ENCODE measurements at places on chromosomes 2 and 18. TPM values are rescaled to one million over a fixed set of nuclear protein-coding genes. Genes with fewer than 3 reads are reported as not detected.

The CYTIP gene
- total RNA-seq: 15.8 TPM

GRCh38 chr2:163794635-163795034 is 58.8 kb upstream of the FIGN start:
- DNase-seq: no peak

DNA sequence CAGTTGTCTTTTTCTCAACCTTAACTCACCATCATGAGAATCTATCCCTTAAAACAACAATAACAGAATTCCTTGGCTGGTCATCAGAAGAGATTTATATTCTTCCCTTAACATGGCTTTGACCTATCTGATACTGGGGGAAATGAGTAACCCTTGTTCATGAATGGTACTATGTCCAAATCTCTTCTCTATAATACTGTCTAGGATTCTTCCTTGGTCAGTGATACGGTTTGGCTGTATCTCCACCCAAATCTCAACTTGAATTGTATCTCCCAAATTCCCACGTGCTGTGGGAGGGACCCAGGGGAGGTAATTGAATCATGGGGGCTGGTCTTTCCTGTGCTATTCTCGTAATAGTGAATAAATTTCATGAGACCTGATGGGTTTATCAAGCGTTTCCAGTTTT is 282.0 kb upstream of the SIX2 start:
- no peak for DNase-seq

DNA sequence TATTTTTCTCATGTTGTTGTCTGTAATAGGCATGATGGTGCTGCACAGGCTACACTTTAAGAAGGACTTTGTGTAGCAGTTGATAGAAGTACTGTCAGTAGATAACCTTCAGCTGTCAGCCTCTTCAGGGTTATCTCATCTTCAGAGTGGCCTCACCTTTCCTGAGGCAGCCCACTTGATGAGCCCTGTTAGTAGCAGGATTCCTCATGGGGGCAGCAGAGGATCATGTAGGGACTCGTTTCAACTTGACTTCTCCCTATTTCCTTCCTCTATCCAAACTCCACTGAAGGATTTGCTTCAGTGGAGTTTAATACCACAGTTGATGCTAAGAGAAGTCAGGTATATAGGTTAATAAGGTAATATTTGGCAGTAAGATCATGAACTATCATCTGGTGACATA is 530.3 kb upstream of the FSIP2 start:
- no peak for DNase-seq

GRCh38 chr2:46982351-46983064 is 66.9 kb upstream of the MCFD2 start:
- DNase-seq: no peak

- peak; percentile 37 for DNase-seq
Measured at GRCh38 chr2:127683757-127684156, 8.4 kb upstream of the LIMS2 start.

DNA sequence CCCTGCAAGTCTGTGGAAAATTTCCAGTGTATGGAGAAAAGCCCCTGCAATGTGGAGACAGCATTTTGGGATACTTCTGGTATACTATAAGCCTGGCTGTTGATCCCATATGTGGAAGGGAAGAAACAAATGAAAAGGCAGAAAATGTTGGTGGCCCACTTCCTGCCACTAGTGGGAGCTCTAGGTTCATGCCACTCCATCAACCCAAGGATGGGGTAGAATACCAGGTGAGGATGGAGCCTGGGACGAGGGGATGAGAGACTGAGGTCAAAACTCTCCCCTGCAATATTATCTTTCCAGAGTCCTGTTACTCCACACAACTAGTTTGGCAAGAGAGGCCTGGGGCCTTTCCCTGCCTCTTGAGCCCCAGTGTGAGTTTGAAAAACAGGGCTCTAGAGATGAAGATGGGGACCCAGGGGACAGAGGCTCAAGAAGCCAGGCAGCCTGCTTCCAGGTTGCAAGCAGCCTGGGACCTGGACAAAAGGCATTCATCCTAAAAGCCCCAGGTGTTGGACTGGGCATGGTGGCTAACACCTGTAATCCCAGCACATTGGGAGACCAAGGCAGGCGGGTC is 31.9 kb downstream of the BMP10 start:
- no peak for DNase-seq

DNA sequence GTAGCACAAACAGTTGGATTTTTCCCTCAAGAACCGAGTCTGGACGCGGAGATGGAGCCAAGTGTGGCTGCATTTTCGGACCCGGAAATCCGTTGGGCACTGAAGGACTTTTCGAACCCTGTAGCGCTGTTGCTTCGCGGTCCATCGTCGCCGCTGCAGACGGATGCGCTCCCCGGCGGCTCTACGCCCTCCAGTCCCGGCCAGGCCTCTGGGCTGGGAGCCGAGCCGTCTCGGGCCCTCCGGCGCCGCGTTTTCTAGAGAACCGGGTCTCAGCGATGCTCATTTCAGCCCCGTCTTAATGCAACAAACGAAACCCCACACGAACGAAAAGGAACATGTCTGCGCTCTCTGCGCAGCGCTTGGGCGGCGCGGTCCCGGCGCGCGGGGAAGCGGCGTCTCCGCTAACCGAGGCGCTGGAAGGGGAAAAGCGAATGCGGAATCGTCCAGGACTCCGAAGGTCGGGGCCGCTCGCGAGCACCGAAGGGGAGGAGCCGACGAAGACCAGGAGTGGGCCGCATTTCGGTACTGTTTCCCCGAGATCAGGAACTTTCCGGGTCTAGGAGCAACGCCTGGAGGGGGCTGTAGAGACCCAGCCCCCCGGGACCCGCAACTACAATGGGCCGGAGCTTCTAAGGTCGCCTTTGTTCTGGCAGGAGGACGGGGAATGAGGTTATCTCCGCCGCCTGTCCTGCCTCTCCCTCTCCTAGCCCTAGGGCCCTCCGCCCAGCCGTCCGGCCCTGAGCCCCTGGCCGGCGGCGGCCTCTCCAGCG is 3.2 kb downstream of the EMX1 start:
- no peak for DNase-seq

- no peak for DNase-seq
Measured at GRCh38 chr18:26909599-26910290, 44.2 kb upstream of the AQP4 start.

DNA sequence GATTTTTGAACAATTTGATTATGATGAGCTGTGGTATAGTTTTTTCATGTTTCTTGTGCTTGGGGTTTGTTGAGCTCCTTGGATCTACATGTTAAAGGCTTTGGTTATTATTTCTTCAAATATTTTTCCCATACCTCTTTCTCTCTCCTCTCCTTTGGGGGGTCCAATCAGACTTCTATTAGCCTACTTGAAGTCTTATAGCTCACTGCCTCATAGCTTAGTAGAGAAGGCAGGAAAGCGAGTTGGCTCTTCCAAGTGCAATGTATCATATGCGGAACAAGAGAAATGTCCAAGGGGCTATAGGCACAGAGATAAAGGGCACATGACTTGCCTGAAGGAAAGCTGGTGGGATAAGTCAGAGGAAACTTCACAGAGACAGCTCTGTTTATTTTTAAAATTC is 14.1 kb upstream of the FABP1 start:
- no peak for DNase-seq

- no peak for DNase-seq
Measured at GRCh38 chr2:181164699-181165098, 184.3 kb downstream of the UBE2E3 start.

DNA sequence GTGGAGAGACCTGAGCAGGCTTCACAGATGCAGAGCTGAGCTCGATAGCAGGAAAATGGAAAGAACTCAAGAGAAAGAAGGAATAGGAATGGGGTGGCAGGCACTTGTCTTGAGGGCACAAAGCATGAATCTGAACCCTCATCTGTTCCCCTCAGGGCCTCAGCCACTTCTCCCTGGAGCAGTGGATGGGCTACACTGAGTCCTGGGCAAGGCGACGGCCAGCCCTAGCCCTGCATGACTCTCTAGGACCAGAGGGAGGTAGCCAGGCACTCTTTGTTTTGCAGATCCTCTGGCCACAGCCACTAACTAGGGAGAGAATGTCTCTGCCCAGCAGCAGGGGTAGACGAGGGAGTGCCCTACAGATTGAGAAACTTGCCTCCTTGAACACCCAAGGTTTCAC is 3.4 kb upstream of the TEX51 start:
- no peak for DNase-seq

The PARD6G gene
- total RNA-seq: 26.4 TPM

GRCh38 chr2:208025814-208026184 is 472 bp upstream of the PLEKHM3 start:
- DNase-seq: no peak

DNA sequence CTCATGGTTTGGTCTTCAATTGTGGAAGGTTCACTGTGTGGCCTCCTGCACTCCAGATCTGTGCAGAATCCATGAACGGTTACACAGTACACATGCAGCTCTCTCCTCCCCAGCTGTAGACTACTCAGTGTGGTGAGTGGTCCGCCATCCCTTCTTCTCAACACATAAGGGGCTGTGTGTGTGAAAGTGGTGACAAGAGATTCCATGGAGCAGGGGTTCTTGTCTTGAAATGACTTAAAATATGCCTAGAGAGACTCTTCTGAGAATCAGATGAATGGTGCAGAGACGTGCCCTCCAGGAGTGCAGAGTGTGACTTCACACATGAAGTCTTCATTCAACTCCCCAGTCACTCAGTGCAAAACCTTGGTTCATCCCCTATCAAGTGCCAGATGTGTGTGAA is 151.0 kb upstream of the COPS8 start:
- no peak for DNase-seq

- DNase-seq: no peak
Measured at GRCh38 chr2:163479599-163479998, 256.2 kb downstream of the FIGN start.

The GALNT14 gene
- total RNA-seq: 7.0 TPM

GRCh38 chr2:180367815-180368214 is 360.7 kb upstream of the CWC22 start:
- no peak for DNase-seq

DNA sequence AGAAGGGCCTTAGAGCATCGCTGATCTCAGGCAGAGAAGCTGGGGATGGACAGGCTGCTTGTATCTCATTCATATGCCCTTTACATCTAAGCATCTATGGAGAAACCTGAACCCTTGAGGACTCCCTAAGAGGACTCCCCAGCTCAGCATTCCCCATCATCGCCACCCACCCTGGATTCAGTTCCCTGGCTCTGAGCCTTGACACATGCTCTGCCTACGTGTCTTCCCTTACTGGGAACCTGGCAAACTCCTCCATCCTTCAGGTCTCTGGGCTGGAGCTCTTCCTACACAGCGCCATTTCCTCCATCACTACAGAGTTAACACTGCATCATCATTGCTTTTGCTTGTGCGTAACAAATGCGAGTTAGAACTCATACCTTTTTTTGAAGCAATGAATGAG is 31.2 kb upstream of the OTOF start:
- no peak for DNase-seq

GRCh38 chr2:229244975-229245374 is 26.1 kb downstream of the PID1 start:
- DNase-seq: no peak

The SIGLEC15 gene
- total RNA-seq: 8.4 TPM

GRCh38 chr2:189221811-189222467 is 42.4 kb upstream of the COL5A2 start:
- DNase-seq: no peak

DNA sequence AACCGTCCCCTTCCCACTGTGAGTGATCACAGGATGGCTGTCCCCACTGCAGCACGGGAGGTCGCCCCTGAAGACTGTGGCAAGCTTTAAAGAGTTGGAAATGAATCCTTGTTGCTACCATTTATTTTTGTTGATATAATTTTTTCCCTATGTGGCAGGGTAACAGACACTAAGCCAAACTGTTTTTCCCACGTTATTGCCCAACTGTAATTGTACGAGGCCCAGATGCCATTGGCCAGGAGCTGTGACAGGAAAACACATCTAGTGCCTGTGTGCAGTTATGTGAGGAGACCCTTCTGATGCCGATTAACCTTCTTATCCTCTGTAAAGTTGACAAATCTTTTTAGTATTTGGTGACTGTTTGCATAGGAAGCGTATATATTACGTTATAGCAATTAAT is 44.2 kb downstream of the MRPS9 start:
- no peak for DNase-seq

- no peak for DNase-seq
Measured at GRCh38 chr2:71691747-71692441, 238.5 kb downstream of the DYSF start.
